Right cardiac atrium (tissue), 5 donors: ENCODE measurements at places on chromosomes 11 and 22. TPM values are rescaled to one million over a fixed set of nuclear protein-coding genes. Genes with fewer than 3 reads are reported as not detected.

FREY1 gene
- polyA plus RNA-seq, result 0.18 TPM

SERPIND1 gene
- 1.4 TPM for polyA plus RNA-seq

C11orf87 gene
- polyA plus RNA-seq, result 0.02 TPM

FGF19 gene
- polyA plus RNA-seq, result not detected

OR51B5 gene
- 0.14 TPM for polyA plus RNA-seq

DGCR2 gene
- polyA plus RNA-seq, result 34.9 TPM

CHRM1 gene
- polyA plus RNA-seq, result 0.07 TPM

CEP57 gene
- 12.1 TPM for polyA plus RNA-seq

APOBEC3G gene
- polyA plus RNA-seq, result 6.2 TPM

FJX1 gene
- polyA plus RNA-seq, result 0.95 TPM

GGT5 gene
- polyA plus RNA-seq, result 46.3 TPM

DMC1 gene
- polyA plus RNA-seq, result 6.5 TPM
